ENCODE measurements at places on chromosomes 16 and 17. TPM values are rescaled to one million over a fixed set of nuclear protein-coding genes. Genes with fewer than 3 reads are reported as not detected.

GRCh38 chr17:41647940-41648410 lies 23.6 kb upstream of the KRT17 start:
- peak; percentile 93 for DNase-seq

DNA sequence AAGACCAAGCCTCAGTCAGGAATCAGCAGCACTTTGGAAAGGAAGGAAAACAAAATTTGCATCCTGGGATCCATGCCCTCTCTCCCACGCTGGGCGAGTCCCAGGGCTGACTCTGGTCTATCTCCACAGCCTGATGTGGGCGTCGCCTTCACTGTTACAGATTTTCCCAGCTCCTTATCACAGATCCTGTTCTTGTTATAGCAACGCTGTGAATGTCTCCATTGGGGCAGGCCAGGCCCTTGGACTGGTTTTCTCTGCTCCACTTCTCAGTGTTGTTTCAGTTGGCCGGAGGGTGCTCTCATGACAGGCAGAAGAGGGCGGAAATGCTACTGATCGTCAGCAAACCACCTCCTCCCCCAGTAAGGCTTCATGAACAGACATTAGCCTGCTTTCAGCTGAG lies 127.9 kb upstream of the CDH11 start:
- DNase-seq: peak; percentile 16

DNA sequence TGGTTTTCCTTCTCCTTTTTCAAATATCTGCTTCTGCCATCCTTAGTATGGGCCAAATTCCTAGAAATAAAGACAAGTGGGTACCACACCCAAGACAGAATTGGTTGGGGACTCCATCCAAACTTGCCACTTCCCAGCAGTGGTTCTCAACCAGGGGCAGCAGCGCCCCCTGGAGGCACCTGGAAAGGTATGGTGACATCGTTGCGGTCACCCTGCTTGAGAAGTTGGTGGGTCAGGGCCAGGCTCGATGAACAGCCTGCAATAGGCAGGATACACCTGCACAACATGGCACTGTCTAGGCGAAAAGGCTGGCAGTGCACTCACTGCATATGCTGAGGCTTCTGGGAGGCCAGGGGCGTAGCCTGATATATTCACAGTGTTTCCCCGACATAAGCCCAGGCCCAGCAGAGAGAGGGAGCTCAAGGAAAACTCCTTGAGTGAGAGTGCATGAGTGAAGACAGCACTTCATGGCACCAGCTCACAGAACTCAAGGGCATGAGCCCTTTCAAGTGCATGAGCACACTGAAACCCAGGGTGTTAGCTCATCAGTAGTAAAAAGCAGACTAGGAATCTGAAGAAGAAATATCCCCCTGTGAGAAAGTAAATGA lies 57.7 kb downstream of the CMC2 start:
- DNase-seq: peak; percentile 75

DNA sequence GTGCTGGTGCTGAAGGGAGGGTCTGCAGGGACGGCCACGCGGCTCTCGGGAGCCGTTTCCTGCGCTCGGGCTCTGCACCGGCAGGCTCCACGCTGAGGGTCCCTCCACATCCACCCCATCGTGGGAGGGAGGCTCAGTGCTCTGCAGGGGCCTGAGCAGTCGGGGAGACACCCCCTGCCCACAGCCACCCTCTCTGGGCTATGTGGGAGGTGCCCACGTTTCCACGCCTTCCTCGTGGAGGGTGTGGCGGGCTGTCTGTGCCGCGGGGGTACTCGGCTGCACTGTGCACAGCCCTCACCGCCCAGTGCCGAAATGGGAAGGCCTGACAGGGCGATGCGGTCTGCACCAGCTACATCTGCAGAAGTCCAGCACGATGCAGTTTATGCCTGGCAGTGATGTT lies 25.5 kb upstream of the ZNF750 start:
- DNase-seq: no peak

GRCh38 chr16:1349951-1350350 lies 1.7 kb downstream of the TSR3 start:
- DNase-seq: no peak

GRCh38 chr16:49779979-49780378 lies 75.9 kb downstream of the ZNF423 start:
- no peak for DNase-seq

GRCh38 chr17:41176744-41177387 lies 1.2 kb downstream of the KRTAP4-2 start:
- no peak for DNase-seq

GRCh38 chr17:56108811-56109284 lies 44.4 kb upstream of the ANKFN1 start:
- DNase-seq: no peak

DNA sequence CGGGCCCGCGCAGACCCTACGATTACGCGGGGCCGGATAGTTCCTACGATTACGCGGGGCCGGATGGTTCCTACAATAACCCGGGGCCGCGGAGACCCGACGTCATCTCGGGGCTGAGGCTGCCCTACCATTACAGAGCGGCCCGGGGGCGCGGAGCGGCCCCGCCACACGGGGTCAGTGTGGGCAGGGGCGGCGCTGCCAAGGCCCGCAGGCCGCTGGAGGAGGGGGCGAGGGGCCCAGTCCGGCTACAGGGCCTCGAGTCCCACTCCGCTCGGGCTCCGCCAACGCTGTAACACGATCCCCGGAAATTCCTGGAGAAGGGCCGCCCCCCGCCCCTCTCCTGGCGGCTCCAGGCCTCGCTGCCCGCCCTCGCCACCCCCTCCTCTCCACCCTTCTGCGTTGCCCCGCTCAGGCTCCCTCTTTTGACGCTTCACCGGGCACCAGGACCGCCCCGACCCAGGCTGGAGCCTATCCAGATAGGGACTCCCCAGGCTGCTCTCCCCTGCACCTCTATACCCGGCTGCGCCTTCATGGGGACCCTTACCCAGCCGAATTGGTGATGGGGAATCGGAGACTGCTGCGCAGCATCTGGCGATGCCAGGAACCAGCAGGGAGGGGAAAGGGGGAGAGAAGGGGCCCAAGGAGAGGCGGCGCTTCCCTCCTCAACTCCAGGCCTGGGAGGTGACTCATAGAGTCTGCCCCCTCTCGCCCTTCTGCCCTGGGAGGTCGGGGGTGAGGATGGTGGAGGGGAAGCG lies at the start of gene RAB34:
RAB34 (minus strand) TSS at position 291 of the 755 bp plus-strand sequence. CDS start 602 bp downstream, outside the sequence.
- peak; percentile 86 for DNase-seq

DNA sequence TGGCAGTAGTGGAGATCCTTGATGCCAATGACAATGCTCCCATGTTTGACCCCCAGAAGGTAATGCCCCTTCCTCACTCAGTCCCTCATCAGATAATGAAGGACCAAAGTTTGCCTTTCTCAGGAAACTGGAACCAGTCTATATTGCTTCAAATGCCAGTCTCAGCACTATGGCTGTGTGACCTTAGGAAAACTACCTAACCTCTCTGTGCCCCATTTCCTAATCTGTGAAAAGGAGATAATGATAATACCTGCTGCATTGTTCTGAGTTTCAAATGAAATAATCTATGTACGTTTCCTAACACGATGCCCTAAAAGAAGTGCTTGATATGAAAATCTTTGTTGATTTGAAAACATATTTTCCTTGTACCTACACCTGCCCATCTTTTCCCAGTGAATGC lies 35.9 kb downstream of the CDH3 start:
- DNase-seq: no peak

GRCh38 chr16:11071829-11072228 lies 127.5 kb downstream of the CLEC16A start:
- DNase-seq: no peak

DNA sequence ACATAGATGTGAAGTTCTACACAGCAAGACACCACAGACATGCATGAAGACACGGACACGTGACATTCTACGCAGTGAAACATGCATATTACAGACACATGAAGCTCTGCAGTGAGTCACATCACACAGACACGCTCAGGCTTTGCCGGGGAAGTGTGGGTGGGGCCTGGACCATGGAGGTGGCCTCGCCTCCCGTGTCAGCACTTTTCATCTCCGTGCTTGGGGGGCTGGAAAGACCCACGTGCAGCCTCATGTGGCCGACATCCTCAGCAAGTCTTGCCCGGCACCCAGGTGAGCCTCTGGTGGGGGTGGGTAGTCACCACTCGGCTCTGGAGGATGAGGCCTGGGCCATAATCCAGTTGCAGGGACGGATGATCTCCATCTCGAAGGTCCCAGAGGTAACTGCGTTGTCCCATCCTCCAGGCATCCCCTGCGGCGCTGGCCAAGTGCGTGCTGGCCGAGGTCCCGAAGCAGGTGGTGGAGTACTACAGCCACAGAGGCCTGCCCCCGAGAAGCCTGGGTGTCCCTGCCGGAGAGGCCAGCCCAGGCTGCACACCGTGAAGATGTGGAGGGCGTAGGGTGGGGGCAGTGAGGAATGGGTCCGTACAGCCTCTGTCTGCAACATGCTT lies 17.3 kb upstream of the DPEP1 start:
- DNase-seq: no peak

DNA sequence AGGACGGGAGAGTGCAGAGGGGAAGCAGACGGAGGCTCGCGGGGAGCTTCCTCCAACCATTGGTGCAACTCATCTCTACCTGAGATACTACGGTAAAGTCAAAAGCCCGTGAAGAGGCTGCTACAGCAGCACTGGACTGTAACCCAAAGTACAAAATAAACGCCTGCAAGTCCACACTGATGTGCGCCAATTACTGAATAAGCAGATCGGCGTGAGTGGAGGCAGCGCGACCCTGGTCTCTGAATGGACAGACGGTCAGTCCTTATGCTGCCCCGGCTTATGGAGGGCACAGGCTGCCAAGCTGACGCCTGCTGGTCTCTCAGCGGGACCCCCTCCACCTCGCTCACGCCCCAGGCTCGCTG lies 58.5 kb downstream of the LMF1 start:
- DNase-seq: no peak

DNA sequence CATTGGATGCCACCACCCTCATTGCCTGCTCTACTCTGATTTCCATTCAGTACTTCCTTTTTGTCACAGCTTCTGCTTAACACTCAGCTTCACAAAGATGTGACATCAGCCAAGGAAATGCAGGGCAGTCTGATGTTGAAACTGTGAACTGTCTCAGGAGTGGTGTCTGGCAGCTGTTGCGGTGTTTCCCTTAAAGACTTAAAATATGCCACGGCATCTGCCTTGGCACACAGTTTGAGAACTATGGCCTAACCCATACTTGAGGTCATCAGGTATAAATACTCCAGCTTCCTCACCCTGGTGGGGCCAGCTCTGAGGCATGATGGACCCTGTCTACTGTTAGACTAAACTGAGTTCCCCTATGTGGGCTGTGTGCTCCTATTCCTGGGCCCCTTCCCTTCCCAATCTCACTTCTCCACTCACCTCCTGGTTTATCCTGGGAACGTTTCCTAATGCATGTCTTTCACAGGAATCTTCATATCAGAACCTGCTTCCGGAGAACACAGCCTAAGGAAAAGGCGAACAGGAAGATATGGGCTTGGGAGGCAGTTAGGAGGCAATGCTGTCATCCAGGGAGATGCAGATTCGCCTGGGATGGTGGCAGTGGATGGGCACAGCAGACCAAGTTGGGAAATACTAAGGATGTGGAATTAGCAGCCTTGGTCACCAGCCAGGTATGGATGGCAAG lies 96.5 kb downstream of the WSCD1 start:
- no peak for DNase-seq

DNA sequence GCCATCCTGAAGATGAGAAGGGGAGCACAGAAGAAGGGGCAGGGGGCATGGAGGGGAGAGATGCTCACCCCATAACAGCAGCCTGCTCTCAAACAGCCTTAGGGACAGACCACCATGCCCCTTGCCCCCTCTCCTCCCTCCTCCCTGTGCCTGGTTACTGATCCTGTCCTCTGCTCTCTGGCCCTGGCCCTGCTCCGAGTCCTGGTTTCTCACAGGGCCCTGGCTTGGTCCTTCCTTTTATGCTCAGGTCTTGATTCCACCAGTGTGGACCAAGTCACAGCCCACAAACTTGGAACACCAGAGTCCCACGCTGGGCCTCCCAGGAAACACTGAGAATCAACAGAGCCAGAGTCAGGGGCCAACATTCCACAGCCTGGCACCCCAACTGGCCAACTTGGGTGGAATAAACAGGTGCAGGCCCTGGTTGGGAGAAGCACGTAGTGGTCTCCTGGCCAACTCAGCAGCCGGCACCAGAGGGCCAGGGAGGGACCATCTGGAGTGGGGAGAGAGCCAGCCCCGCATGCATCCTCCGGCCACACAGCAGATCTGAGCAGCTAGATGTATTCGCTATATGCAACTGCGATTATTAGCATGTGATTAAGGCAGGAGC lies 44.9 kb upstream of the CDC42EP4 start:
- no peak for DNase-seq

- DNase-seq: peak; percentile 91
Measured at GRCh38 chr17:77392376-77393273, 251.9 kb downstream of the SEC14L1 start.

DNA sequence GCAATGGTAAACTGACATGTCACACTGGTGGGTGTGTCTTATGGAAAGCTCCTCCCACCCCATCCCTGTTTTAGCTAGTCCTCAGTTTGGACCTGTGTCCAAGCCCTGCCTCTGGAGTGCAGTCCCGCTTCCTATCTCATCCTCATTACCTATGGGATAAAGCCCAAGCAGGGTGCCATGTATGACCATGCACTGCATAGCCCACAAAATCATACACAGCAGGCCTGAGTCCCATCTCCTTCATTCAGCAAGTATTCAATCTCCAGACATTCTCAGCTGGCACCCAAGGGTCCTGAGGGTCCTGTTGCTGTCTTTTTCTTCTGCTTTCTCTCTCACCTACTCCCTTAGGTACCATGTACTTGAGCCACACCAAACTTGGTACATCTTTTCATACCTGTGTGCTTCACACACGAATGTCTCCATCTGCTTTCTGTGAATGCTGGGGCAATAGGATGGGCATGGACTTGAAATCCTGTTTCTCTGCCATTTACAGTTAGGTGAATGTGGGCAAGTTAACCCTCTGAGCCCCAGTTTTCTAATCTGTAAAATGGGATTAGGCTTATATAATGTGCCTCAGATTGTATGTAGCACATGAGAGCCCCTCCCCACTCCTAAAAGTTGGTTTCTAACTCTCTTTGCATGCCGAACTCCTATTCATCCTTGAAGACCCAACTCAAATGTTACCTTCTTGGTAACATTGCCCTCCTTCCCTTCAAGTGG lies 28.5 kb downstream of the TNS4 start:
- DNase-seq: no peak

GRCh38 chr16:5461574-5461973 lies 364.0 kb upstream of the EEF2KMT start:
- DNase-seq: no peak

DNA sequence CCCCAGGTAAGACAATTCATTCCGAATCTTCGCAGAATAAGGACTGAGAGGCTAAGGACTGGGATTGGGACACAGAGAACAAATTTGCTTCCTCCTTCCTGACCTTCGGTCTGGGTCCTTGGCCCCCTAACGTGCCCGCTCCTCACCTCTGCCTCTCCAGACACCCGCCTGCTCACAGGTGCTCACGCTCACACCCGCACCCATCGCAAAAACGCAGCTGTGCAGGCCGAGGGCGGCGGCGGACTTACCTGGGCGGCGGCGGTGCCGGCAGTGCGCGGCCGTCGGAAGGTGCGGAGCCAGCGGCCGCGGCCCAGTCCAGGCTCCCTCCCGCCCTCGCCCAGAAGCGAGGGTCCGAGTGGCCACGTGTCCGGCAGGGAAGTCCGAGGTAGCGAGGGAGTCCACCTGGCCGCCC lies 7.1 kb upstream of the HOXB9 start:
- DNase-seq: peak; percentile 13

CHST4 gene
- 1.9 TPM for total RNA-seq

KRTAP4-6 gene
- total RNA-seq: not detected

ENKD1 gene
- 16.1 TPM for total RNA-seq

MYH13 gene
- not detected for total RNA-seq

SCNN1G gene
- not detected for total RNA-seq

KCNJ12 gene
- total RNA-seq: 3.9 TPM

TEX19 gene
- total RNA-seq: not detected

MVP gene
- 492 TPM for total RNA-seq
